ENCODE measurements at places on chromosomes 12 and 14.

DNA sequence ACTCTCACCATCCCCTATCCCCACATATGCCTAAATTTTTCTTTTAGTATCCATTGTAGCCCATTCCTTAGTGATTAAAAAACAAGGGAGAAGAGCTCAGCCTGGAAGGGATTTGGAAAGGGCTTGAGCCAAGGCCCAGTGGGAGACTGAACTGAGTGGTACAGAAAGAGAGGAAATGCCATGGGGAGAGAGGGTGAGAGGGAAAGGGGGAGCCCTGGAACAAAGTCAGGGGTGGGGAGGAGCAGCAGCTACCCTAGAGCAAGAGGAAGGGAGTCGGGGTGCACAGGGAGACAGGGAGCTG, 2.6 kb upstream of the ATN1 start:
- no peak for DNase-seq

DNA sequence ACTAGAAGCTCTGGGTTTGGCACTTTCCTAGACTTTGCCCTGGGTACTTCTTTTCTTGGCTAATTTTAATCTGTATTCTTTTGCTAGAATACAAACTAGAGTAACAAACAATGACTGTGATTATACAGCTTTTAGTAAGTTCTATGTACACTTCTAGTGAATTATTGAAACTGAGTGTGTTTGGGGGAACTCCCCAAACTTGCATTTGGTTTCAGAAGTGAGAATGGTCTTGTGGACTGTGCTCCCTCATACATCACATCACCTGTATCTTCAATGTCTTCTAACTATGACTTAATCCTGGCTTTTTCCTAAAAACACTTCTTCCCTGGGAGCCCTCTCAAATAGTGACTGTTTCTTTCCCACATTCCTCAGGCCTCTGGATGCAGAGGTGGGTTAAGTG, 23.6 kb upstream of the SSTR1 start:
- DNase-seq = no peak

DNA sequence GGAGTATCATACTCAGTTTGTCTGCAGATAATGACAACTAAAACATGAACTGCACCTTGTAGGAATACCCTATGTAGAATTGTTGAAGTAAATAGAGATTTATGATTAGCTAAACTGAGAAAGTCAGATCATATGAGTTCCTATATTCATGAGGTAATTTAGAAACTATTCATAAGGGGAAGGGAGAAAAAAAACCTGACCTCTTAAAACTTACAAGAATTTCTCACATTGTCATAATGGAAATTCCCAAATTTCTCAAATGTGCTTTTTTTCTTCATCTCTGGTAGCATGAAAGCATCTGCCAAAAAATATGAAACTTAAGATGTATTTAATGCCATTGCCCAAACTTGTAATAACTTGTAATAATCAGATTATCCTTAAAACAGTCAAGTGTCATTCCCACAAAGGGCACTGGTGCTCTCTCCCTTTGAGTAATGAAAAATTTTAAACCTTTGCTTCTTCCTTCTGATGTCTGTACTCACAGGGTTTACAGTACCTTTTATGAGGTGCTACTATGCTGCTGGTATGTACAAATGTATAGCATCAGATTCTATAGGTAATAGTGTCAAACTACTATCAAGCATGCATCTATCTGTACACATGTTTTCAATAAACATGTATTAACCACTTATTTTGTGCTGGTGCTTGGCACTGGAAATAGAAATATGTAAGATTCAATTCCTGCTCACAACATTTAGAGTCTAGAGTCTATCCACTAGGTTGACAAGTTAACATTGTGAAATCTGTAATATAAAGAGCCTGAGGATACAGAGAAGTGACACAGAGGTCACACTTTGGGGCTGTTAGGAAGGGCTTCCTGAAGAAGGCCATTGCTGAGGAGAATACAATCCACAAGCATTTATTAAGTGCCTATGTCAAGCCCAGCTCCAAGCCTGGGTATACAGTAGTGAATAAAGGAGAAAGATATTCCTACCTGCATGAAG, 17.4 kb upstream of the DRAM1 start:
- no peak for DNase-seq

- no peak for DNase-seq
These were observed 65.5 kb upstream of the MDM1 start for GRCh38 chr12:68397566-68398158.

DNA sequence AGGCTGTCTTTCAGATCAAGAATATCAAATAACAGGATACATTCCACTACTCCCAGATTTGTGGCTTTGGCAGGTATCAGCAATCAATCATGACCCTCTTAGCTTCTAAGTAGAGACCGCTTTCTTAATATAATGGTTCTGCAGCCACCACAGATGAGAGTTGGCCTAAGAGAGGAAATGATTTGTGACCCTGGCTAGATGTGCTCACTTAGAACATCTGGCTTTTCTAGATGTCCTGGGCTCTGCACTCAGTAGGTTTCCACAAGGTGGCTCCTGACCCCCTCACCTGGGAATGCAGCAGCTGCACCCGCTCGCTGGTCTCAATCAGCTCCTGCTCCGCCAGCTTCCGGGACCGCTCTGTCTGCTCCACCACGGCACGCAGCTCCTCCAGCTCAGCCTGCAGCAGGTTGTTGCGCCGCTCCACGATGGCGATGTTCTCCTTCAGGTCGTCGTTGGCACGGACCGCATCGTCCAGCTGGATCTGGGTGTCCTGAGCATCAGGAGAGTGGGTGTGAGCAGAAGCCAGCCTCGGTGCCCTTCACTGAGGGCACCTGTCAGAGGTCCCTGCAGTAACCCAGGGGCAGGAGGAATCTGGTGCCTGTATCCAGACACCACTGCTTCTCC, 8.9 kb downstream of the CMTM5 start:
- no peak for DNase-seq
